H1 (cell line): ENCODE measurements at places on chromosomes 7 and 10. TPM values are rescaled to one million over a fixed set of nuclear protein-coding genes. Genes with fewer than 3 reads are reported as not detected.

DNA sequence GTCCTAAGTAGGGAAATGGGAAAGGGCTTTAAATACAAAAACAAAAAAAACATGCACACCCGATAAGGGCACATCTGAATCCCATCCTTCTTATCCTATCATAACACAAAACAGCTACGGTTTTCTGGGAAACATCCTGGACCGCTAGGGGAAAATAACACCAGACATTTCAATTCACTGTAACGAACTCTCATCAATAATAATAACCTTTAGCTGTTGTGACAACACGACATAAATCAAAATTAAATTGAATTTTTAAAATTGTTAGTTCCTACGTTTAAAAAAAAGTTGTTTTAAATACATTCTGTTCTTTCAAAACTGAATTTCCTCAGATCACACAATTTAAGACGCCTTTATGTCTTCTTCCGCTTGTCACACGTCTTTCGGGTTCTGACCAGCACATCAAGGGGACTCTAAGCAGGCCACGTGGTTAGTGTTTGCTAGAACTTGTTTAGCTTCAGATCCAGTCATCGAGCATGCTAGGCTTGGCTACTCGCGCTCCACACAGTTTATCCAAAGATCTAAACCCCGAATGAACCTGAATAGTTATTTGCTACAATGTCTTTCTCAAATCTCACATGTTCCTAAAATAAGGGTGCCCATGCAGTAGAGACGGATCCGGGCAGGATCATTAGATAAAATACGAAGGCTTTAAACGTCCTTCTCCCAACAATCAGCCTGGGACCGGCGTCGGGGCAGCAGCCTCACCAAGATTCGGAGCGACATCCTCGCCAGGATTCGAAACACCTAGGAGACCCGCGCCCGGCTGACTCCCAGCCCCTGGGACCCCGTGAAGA is 839 bp downstream of the IKZF5 start:
- DNase-seq = no peak

Gene FKBP6
- total RNA-seq = 0.19 TPM in 1 of 2 replicates, not detected in the other

Gene FKBP14
- 20.2 and 20.7 TPM in 2 replicates for total RNA-seq

Gene RPS24
- 2,128 and 2,149 TPM in 2 replicates for total RNA-seq

DNA sequence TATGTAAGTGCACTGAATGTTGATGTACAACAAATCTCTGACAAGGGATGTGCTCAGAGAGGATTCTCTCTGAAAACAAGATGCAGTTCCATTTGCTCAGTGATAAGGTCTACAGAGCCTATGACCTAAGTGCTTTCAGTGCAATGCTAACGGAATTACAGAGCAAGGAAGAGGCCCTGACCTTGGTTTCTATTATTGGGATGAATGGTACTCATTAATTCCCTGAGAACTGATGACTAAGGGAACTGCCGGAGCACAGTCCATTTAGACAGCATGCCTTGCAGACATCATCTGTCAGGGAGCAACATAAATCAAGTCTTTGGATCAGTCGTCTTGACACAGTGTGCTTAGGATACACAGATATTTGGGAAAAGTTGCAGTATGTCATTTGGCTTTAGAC is 340.8 kb downstream of the PHTF2 start:
- DNase-seq = no peak

DNA sequence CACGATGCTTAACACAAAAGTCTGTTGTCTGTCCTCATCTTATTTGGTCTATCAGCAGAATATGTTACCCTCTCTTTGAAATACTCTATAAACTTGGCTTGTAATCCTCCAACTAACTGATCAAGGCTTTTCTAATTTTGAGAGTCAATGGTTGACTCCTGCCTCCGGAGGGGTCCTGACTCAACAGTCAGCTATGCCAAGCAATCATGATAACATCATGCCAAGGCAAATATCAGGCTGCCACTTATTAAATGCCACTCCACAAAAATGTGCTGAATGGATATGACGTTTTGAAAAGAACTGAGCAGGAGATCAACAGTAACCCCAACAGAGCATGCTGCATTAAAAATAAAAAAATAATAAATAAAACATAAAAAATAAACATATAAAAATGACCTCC is 116.1 kb downstream of the PARD3 start:
- DNase-seq = no peak

DNA sequence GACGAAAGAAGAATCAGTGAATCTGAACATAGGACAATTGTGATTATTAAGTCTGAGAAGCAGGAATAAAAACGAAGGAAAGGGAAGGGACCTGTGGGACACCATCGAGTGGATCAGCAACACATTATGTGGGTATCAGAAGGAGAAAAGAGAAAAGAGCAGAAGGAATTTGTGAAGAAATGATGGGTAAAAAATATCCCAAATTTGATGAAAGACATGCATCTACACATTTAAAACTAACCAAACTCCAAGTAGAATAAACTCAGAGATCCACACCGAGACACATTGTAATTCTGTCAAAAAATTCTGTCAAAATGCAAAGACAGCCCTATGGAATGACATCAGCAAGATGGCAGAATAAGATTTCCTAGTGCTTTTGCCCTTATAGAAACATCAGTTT is 171.1 kb downstream of the ITGB1 start:
- DNase-seq = no peak

Gene ZNF503
- total RNA-seq = 0.13 and 0.27 TPM in 2 replicates

DNA sequence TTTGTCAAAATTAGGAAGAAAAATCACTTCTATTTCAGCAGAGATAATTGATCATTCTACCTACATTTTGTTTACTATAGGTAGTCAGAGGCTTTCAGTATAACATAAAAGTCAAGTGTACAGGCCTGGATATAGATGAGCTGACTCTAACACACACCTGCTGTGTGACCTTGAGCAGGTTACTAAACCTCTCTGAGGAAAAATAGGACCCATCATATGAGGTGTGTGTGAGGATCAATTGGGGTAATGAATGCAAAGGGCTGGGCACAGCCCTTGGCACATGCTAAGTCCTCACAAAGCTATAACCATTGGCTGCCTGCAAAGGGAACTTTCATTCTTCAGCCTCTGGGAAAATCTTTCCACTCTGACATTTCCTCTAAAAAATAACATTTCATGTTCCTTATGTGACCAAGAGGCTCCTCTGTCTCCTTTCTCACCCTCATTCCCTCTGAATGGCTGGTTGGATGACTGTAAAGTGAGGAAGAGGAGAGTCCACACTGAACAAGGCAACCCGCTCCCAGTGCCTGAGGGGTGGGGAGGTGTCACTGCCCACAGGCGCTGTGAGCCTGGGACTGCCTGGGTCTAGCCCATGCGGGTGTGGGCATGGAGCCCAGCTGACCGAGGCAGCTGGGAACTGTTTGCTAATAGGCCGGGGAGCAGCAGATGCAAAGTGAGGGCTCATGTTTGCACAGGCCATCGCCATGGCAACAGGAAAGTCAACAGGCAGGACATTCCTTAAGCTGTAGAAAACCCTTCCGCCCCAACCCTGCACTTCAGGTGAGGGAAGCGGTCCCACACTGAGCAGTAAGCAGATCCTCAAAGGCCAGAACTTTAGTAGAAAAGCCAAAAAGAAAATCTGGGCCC is 36.8 kb downstream of the MYOF start:
- DNase-seq = peak; percentile 88

Gene LLCFC1
- not detected in 2 replicates for total RNA-seq

Gene ST7
- 17.4 and 18.0 TPM in 2 replicates for total RNA-seq

- DNase-seq = no peak
Measured at GRCh38 chr10:132397036-132397541, at the start of gene PWWP2B. PWWP2B (plus strand) TSS chr10:132397200; CDS start chr10:132397227, 27 bp downstream.

DNA sequence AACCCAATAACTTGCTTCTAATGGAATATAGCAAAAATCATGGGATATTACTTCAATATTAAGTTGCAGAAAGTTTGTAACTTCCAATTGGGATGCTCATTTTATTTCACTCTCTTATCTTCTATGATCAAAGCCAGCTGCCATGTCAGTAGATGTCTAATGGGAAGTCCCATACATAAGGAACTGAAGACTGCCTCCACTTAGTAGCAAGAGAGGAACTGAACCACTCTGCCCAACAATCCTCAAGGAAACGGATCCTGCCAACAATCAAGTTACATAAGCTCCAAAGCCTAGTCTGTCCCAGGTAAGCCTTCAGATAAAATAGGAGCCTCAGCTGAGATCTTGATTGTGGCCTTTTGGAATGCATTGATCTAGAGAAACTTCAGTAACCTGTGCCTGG is 431.5 kb upstream of the PCDH15 start:
- no peak for DNase-seq

DNA sequence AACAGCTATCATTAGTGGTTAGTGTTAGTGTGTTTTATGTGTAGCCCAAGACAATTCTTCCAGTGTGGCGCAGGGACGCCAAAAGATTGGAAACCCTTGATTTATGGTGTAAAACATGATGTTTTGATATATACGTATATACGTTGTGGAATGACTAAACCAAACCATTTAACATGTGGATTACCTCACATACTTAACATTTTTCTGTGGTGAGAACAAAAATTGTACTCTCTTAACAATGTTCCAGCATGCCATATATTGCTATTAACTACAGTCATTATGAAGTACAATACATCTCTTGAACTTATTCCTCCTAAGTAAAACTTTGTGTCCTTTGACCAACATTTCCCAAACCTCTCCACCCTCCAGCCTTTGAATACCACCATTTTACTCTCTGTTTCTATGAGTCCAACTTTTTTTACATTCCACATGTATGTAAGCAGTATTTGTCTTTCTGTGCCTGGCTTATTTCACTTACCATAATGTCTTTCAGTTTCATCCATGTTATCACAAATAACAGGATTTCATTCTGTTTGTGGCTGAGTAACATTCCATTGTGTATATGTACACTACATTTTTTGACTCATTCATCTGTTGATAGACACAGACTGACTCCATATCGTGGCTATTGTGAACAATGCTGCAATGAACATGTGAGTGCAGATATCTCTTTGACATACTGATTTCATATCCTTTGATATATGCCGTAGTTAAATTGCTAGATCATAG is 42.2 kb upstream of the MAGI2 start:
- DNase-seq = no peak

DNA sequence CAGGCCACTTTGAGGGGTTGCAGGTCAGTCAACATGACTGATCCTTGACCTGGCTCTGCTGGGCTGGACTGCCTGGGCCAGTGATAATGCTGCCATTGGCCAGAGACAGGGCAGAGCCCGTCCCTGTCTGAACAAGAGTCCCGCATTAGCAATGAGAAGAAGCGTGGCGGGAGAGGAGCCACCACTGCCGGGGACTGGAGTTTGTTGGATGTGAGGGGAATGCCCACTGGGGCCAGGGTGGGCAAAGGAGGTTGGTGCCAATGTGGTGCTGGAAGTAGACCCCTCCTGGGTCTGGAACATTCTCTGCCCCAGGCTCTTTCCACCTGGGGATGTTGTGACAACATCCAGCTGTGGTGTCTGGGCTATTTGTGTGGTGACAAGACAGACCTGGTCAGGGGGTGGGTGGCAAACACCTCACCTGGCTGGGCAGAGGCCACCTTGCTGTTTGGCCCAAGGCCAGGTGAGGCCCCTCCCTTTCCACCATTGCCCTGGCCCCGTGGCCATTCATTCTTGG is 7.6 kb downstream of the SAP25 start:
- no peak for DNase-seq

Gene VIM
- 372 and 377 TPM in 2 replicates for total RNA-seq

DNA sequence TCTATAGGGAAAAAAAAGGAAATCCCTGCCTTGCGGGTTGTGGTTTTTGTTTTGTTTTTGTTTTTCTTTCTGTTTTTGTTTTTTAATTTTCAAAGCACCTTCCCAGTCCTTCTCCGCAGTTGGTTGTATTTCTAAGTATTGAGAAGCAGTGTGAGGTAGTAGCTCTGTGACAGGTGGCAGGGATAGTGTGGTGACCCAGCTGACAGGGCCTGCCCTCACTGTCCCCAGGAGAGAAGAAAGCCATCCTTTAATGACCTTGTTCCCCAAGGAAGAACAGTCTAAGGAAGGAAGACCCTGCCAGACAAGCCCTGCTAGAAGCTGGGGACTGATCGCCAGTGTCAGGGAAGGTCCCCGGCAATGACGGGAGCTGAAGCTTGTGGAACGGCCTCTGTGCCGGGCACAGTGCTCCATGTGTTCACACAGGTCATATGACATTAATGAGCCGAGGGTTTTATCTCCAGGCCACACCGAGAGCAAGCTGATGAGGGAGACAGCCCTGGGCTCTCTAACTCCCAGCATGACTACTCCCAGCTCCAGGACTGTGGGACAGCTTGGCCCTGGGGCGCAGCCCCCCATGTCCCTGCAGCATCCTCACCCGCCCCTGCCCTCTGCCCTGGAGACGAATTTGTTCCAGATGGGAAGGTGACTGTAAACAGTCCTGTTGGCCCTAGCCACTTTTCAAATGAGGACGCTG is 69.0 kb upstream of the LRRC18 start:
- no peak for DNase-seq

GRCh38 chr7:105782391-105783042 is 93.9 kb downstream of the ATXN7L1 start:
- no peak for DNase-seq

Gene TRDMT1
- total RNA-seq = 20.2 and 21.4 TPM in 2 replicates

- no peak for DNase-seq
Measured at GRCh38 chr7:22447762-22448161, 52.2 kb downstream of the STEAP1B start.

Gene HGF
- total RNA-seq = 0.15 and 0.60 TPM in 2 replicates

GRCh38 chr7:12800486-12800885 is 113.1 kb downstream of the ARL4A start:
- no peak for DNase-seq

DNA sequence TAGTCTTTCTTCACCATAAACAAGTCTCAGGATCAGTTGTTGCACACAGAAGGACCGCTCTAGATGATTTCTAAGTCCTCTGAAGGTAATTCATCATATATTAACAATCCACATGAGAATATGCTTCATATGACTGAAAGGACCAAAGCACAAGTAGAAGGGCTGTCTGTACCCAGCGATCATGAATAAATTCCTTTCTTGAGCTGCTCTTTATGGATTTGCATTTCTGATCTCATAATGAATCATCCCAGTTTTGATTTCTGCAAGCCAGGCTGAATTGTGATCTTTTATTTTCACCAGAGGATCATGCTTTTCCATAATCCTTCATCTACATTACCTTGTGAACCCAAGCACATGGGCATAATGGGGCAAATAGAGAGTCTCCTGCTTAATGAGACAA is 675.6 kb downstream of the MAGI2 start:
- DNase-seq = no peak
